GM12891 (cell line): ENCODE measurements at places on chromosomes 11 and 22.

- DNase-seq: no peak
Observed at GRCh38 chr11:11306855-11307254, 46.2 kb downstream of the CSNK2A3 start.

GRCh38 chr11:70510106-70510505 is 111.8 kb downstream of the CTTN start:
- DNase-seq: no peak

GRCh38 chr22:40200795-40201530 is 23.2 kb downstream of the TNRC6B start:
- DNase-seq: no peak

DNA sequence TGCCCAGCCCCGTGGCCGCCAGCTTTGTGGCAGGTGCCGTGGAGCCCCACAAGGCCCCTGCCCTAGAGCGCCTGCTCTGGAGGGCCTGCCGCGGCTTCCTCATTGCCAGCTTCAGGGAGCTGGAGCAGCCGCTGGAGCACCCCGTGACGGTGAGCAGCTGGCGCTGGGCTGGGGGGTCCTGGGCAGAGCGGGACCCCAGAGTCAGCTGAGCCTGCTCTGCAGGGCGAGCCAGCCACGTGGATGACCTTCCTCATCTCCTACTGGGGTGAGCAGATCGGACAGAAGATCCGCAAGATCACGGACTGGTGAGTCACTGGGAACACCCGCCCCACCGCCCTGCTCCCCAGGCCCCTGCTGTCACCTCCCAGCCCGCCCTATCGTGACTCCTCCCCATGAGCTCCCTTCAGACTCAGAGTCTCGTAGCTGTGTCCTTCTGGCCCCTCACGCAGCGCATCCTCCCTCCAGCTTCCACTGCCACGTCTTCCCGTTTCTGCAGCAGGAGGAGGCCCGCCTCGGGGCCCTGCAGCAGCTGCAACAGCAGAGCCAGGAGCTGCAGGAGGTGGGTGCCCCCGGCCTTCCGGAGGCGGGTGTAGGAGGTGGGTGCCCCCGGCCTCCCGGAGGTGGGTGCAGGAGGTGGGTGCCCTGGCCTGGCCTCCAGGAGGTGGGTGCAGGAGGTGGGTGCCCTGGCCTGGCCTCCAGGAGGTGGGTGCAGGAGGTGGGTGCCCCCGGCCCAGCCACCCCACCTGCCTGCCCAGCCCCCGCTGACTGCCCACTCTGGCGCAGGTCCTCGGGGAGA is 4.7 kb downstream of the TCIRG1 start:
- no peak for DNase-seq

DNA sequence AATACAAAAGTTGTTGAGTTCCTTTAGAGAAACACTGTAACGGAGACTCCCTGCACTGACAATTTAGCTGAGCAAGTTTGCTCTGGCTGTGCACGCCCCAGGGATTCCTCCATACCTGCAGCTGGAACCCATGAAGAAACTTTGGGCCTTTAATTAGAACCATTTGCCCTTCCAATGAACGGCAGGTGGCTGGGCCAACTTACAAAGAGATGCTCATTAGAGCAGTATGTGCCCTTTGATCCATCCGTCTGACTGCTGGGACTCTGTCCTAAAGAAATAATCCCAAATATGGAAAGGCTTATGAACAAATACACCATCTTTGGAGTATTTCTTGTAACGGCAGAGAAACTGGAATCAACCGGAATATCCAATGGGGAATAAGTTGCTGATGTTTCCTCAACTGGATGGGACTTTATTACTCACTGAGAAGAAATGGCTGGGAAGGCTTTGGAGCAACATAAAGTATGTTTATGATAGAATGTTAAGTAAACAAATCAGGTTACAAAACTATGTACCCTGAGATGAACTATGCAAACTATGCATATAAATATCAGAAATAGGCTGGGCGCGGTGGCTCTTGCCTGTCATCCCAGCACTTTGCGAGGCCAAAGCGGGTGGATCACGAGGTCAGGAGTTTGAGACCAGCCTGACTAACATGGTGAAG is 24.4 kb upstream of the FBLN1 start:
- DNase-seq: no peak

DNA sequence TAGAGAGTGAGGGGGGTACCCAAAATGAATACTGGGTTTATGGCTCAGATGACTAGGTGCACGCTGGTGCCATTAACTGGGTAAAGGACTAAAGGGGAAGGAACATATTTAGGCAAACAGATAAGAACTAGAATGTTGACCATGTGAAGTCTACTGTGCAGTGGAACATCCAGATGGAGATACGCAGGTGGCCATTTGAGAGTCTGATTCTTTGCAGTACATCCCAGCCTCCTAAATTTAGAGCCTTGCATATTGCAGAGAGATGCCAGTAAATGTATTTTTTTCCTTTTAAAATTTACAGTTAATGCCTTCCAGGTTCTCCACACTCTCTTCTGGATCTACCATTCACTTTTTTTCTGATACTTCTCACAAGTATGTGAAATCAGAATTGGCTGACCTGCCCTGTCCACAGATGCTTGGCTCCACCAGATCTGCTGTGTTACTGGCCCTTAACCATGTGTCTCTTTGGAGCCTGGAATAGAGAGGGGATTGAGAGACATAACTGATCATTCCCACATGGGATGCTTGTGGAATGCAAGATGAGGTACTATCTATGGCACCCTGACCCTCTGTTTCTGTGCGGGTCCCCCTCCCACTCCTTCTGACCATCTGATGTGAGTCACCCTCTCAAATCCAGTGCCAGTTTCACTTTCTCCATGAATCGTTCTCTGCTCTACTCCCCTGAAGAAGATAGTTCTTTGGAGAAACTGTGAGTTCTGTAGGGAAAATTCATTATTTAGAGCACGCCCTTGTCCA is 77.0 kb upstream of the NCAM1 start:
- no peak for DNase-seq

DNA sequence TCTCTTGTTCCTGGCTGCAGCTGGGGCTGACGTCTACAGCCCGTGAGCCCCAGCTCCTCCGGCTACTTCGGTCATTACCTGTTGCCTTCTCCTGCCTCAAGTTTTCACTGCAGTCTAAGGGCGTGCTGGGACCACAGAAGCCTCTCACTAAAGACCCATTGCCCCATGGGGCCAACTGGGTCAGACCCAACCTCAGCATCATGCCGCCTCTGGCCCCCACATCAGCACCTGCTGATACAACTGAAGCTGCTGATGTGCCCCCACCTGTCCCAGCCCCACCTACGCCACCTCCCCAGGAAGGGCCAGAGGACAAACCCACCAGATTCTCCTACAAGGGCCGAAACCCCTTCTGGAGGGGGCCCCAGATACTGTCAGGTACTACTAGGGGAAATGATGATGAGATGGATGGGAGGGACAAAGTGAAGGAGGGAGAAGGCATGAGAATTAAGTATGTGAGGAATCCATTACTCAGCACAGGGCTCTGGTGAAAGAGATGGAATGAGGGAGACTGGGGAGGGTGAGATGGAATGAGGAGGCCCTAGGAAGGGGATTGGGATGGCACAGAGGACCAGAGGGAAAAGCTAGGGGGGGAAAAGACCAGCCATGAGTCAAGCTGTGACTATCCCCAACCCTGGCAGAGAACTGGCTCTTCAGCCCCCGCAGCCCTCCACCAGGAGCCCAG is 5.1 kb downstream of the C11orf42 start:
- no peak for DNase-seq

DNA sequence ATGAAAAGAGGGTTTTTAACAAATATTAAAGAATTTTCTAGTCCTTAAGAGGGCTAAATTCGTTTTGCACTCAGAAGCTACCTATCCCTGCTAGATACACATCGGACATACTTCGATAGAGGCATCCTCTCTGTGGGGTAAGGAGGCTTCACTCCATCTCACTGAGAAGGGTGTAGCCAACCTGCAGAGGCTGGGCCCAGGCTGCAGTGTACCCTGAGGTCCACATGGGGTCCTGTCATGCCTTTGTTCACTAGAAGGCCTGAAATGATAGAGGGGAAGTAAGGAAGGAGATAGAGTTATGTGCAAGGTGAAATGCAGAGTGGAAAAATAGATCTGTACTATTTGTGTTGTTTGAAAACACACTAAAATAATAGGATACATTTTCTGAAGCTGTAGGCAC is 45.6 kb downstream of the IGSF9B start:
- no peak for DNase-seq

GRCh38 chr22:48760481-48761390 is 1066.9 kb downstream of the BRD1 start:
- no peak for DNase-seq
